ENCODE measurements at places on chromosomes 3 and 15.
A peak's percentile ranks its signal among the peaks of the same experiment; 100 is the strongest.

DNA sequence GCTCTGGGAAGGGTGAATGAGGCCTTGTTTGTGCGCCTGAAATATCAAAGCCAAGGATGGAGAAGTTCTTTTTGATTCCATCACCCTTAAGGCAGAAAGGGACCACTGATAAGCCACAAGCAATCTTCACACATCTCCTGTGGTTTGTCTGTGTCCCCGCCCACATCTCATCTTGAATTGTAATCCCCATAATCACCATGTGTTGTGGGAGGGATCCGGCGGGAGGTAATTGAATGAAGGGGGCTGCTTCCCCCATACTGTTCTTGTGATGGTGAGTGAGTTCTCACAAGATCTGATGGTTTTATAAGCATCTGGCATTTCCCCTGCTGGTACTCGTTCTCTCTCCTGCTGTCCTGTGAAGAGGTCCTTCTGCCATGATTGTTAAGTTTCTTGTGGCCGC is 329.6 kb upstream of the RGMA start:
- DNase-seq: no peak

DNA sequence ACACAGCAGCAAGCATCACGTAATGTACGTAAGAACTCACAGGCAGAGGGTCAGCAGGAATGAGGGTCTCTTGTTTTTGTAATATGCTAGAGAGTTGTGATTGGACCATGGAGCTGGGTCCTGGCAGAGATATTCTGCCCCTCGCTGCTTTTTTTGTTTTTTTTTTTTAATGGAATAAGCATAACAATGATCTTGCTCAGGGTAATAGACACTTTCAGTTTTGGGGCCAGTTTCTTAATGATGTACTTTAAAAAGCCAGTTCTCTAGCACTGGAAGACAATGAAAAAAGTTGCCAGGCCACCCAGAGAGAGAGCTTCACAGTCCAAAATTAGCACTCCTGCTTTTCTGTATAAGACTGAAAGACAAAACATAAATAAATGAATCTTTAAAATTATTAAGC is 29.0 kb upstream of the PLSCR4 start:
- no peak for DNase-seq

GRCh38 chr3:72270072-72270681 is 485.2 kb upstream of the PROK2 start:
- no peak for DNase-seq

- DNase-seq: no peak
These were observed 137.1 kb downstream of the CD47 start for GRCh38 chr3:107953722-107954121.

DNA sequence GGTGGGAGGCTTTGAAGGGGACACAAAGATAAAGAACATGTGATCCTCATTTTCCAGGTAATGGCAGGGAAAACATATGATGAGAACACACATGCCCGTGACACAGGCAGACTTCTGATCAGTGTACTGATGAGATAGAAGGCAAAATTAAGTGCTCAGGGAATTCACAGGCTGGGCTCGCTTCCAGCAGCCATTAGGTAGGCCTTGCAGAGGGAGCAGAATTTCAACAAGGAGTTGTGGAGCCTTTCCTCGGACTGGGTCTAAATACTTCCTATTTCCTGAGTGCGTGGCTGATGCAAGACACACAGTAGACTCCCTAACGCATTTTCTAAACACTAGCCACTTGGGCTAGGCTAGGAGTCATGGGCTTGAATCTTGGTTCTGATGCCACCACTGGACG is 74.0 kb upstream of the ETV5 start:
- no peak for DNase-seq

DNA sequence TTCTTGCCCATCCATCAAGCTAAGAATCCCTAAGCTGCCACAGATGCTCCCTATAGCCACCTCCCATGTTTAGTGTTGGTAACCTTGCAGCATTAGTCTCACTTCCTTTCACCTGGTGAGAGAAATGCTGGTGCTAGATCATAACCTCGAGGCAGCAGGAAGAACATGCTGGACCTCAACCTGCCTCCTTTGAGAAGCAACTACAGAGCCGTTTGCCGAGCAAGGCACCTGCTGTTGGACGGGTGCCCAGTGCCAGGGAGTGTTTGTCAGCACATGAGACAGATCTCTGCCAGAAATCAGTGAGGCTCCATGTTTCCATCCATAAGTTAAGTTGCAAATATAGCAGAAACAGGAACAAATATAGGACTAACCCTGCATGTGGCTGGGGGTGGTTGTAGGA is 955.7 kb downstream of the TUSC7 start:
- DNase-seq: peak; percentile 9

Measured in NCI-H187 treated with DMSO at 0.1 percent for 48 hours (cell line).